Left ventricle myocardium inferior (tissue), 1 donor: ENCODE measurements at places on chromosomes 16 and 17.

DNA sequence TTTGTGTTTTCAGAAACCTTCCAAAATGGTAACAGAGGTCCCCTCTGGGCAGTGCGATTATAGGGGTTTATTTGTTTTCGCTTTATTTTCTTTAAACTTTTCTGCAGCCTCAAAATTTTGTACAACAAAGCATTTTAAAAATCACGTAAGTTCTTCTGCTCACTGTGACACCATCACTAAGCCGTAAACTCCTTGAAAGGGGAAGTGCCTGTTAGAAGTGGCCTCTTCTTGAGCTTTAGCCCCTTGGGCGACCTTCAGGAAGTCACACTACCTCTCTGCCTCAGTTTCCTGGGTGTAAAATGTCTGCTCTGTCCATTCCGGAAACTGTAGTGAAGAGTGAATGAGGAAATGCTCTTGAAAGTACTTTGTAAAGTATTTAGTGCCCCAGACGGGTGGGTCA lies 26.6 kb downstream of the ARHGAP27 start:
- no peak for DNase-seq

GRCh38 chr16:21260870-21261791 lies 17.0 kb downstream of the CRYM start:
- no peak for DNase-seq

DNA sequence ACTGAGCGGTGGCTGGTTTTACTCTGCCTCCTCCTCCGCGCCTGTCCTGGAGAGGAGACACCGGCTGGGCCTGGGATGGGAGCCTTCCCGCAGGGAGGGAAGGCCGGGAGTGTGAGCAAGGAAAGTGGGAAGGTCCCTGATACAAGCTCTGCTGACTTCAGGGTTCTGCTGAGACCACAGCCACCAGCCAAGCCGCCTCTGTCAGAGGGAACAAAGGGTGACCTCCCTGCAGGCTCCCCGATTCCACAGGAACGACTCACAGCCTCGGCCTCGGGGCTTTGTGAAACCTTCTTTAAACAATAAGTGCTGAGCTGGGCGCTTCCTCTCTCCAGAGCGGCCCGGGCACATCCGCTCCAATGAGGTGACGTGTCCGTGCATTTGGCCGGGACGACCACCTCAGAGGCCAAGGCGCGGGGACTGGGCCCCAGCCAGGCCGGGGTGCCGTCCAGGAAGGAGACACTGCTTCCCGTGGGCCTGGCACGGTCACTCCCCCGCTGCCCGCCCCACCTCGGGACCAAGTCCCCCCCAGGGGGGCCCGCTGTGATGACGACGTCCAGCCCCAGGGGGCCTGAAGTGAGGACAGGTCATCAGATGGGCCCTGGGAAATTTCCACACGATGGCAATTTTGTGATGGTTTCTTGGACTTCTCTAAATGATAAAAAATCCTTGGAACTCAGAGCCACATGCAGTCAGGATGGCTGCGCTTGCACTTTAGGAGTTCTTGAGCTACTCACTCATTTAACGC lies 11.8 kb upstream of the CIBAR2 start:
- peak; percentile 58 for DNase-seq

DNA sequence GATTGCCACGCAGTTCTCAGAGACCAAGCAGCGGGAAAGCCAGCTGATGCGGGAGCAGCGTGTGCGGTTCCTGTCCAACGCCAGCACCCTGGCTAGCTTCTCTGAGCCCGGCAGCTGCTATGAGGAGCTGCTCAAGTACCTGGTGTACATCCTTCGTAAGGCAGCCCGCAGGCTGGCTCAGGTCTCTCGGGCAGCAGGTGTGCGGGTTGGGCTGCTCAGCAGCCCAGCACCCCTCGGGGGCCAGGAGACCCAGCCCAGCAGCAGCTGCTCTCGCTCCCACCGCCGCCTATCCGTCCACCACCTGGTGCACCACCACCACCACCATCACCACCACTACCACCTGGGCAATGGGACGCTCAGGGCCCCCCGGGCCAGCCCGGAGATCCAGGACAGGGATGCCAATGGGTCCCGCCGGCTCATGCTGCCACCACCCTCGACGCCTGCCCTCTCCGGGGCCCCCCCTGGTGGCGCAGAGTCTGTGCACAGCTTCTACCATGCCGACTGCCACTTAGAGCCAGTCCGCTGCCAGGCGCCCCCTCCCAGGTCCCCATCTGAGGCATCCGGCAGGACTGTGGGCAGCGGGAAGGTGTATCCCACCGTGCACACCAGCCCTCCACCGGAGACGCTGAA lies 15.2 kb downstream of the CACNA1G start:
- DNase-seq = no peak

- no peak for DNase-seq
Measured at GRCh38 chr16:56810954-56811353, 54.1 kb upstream of the SLC12A3 start.

DNA sequence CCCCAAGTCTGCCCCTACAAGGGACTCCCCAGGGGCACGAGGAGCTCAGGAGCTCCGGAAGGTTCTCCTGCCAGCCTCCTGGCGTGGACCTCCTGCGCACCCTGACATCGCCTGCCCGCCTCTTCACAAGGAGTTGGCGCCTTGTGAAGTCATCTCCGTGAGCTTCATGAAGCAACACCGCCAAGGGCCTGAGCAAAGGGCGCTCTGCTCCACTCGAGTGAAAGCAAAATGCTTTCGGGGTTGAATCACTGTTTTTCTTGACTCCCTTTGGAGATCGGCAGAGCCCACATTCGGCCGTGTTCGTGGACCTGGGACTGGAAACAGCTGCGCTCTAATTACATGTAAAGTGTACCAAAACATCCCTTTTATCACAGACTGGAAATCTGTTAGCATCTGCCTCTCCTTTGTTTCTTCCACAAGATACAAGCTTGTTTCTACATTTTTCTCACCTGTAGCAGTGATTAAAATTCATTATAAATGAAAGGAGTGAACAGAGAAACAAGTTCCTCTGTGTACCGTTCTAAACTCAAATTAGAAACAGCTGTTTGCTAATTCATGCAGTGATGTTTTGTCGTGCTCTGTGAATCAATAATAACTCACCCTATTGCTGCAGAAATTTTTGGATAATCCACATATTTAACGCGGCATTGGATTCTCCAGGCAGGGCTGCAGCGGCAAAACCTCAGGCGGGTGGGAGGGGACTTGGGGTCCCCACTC lies 203.3 kb downstream of the ZNF423 start:
- DNase-seq = peak; percentile 67

GRCh38 chr16:69917739-69918138 lies 33.4 kb upstream of the CLEC18A start:
- no peak for DNase-seq

DNA sequence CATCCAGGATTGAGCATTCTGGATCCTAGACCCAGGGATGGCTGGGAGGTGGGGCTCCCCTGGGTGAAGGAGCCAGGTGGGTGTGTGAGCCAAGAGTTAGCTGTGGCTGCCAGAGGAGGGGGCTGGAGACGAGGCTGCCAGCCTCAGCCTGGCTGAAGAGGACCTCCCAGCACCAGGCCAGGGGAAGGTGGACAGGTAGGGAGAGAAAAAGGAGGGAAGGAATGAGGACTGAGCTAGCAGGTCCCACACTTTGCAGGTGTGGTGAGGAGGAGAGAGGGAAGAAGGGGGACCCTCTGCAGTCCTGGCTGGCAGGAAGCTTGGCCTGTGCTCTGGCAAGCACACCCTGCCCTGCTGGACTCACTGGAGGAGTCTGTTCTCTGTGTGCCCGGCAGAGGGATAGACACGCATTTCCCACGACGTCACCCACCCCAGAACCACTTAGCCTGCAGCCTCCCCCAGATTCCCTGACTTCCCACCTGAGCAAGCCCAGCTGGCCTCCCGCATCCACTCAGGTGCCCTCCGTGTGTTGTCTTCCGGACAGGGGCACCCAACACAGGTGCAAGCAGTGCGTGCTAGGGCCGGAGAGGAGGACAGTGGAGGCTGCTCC lies 42.0 kb downstream of the SOCS3 start:
- no peak for DNase-seq

DNA sequence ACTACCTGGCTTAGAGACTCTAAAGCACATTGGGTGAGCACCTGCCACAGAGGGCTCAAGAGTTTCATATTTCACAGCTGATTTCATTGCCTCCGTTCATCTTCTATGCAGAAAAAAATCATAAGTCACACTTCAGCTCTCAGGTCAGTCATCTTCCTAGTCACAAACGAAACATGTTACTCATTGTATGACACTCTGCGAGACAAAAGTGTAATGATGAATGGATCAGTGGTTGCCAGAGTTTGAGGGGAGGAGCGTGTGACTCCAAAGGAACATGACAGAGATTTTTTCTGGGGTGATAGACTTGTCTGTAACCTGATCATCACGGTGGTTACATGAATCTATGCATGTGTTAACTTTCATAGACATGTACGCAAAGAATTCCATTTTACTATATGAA lies 195.2 kb upstream of the CNTNAP4 start:
- DNase-seq = no peak

- DNase-seq = no peak
Measured at GRCh38 chr17:29124135-29124924, 55.9 kb downstream of the MYO18A start.

- no peak for DNase-seq
Measured at GRCh38 chr16:57213462-57213861, 27.3 kb downstream of the RSPRY1 start.

GRCh38 chr16:8863594-8864424 lies 5.0 kb downstream of the CARHSP1 start:
- peak; percentile 45 for DNase-seq

GRCh38 chr16:82042144-82042543 lies 7.1 kb downstream of the HSD17B2 start:
- DNase-seq = no peak

DNA sequence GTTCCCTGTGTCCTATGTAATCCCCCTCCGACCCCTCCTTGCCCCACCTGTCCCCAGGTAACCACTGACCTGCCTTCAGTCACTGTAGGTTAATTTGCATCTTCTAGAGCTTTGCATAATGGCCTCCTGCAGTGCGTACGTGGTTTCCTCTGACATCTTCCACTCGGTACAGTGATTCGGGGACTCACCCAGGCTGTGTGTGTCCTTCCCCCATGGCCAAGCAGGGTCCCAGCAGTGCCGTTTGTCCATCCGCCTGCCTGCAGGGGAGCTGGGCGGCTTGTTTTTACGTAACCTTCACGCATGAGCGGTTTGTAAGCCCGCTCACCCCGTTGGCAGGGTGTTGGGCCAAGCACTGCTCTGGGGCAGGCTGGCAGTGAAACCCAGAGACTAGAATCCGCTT lies 7.9 kb downstream of the MAPK8IP3 start:
- DNase-seq = no peak

- no peak for DNase-seq
Measured at GRCh38 chr16:87068762-87069150, 248.4 kb downstream of the C16orf95 start.

DNA sequence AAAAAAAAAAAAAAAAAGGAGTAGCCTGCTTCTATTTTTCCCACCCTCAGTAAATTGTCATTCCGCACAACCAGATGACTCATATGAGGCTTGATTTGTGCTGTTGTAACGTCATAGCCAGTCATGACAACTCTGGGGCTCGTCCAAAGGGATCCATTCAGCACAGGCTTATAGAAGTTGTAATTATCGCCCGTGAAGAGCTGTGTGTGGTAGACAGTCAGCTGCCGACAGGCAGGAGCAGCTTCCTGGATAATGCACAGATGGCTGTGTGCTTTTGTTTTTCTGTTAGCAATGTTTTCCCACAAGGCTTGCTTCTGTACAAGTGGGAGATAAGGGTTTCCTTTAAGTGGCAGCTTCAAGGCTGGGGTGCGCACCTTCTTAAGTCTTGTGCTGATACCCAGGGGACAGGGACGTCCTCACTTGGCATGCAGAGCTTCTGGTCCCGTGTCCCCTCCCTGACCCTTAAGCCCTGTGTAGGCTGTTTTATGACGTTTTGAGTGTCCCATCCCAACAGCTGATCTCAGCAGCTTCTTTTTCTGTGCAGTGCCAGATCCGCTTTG lies 26.0 kb downstream of the SNX29 start:
- DNase-seq = no peak

DNA sequence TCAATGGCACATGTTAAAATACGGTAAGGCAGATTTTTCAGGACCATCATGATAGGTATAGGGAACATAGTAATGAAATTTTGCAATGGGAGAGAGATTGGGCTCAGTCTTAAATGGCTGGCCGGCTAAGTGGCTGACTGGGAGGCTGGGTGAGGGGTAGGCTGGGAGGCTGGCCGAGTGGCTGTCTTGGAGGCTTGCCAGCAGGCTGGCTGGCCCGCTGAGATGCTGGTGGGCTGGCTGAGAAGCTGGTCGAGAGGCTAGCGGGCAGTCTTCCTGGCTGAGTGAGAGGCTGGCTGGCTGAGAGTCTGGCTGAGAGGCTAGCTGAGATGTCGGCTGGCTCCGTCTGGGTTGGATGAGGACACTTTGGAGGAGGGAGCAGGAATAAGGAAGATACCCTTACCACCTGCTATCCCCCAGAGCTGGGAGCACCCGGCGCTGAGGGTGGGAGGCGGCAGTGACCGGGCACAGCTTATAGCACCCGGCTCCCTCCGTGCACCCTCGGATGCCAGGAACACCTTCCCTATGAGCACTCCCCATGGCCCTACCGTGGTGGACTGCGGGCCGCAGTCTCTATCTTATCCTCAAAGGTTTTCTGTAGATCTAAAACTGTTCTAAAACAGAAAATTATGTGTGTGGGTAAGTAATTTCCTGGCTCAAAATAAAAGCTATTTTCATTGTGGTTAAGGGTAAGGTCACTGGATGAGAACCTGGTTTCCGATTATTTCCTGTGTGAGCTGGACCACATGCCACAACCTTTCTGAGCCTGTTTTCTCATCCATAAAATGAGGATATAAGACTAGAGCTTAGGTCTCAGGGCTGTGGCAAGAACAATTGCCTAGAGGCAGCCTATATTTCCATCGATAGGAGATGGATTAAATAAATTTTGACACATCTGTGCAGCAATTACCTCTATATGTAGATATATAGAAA lies 34.5 kb upstream of the TMC5 start:
- no peak for DNase-seq

GRCh38 chr16:55041540-55042234 lies 111.0 kb downstream of the IRX5 start:
- DNase-seq = no peak

- peak; percentile 78 for DNase-seq
Measured at GRCh38 chr16:4465977-4466779, 8.2 kb downstream of the NMRAL1 start.

DNA sequence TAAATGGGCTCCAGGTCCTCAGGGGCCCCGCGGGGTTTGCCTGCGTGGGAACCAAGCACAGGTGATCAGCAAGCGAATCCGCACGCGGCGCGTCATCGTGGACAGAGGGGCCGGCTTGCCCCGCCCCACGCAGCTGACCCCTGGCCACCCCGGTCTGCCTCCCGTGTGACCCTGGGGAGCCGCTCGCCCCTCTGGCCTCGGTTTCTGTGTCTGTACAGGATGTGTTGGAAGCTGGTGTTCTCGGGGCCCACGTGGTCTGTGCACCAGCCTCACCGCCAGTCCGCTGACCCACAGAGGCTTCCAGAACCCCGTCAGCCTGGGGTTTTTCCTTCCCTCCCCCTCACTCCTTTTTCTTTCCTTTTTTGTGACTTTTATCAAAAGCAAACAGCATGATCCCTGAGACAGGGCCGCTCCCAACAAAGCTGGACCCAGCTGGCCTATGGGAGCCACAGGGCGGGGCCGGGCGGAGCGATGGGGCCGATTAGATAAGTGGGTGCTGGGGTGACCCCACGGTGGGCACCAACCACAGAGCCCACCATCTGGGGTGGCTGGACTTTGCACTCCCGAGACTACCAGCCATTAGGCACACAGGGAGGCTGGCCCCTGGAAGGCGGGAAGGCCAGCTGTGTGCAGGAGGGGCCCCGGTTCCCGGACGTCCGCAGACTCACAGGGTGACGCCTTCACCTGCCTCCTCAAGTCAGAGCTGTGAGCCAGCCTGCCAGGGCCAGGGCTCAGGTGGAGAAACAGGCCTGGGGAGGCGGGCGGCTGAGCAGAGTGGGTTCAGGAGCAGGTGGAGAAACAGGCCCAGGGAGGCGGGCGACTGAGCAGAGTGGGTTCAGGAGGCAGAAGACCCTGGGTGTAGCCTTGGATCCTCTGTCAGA lies 56.0 kb downstream of the ZFPM1 start:
- no peak for DNase-seq
